ELR (cell line): ENCODE measurements at places on chromosomes 11 and 22.
A peak's percentile ranks its signal among the peaks of the same experiment; 100 is the strongest.

- no peak for DNase-seq
Observed at GRCh38 chr11:5604896-5605295, 8.5 kb downstream of the TRIM6 start.

DNA sequence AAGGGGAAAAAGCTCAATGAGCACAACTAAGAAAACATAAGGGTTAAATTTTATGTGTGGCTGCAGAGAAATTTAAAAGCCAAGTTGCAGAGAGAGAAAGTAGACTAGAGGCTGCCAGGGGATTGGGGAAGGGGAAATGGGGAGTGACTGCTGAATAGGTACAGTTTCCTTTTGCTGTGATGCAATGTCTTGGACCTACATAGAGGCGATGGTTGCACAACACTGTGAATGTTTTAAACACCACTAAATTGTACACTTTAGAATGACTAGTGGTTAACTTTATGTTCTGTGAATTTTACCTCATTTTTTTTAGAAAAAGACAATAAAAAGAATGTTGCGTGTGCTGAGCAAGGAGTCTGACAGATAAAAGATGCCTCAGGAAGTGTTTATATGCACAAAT lies 36.5 kb downstream of the TENM4 start:
- no peak for DNase-seq

GRCh38 chr11:26191193-26191592 lies 140.7 kb upstream of the ANO3 start:
- DNase-seq, result no peak

- DNase-seq, result peak; percentile 58
Observed at GRCh38 chr11:62544581-62545436, 1.8 kb downstream of the AHNAK start.

DNA sequence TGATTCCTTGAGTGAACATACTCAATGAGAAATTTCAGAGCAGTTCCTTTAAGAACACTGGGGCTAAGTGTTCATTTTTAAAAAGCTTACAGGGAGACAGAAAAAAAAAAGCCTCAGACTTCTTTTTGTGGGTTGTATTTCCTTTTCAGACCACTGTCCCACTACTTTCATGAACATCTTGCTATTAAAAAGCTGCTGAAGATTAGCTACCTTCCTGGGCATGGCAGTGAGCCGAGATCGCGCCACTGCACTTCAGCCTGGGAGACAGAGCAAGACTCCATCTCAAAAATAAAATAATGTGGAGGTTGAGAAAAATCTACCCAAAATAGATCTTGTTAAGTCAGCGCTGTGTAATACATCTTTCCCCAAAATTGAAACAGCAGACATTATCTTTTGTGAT lies 10.8 kb downstream of the TRAF6 start:
- no peak for DNase-seq

DNA sequence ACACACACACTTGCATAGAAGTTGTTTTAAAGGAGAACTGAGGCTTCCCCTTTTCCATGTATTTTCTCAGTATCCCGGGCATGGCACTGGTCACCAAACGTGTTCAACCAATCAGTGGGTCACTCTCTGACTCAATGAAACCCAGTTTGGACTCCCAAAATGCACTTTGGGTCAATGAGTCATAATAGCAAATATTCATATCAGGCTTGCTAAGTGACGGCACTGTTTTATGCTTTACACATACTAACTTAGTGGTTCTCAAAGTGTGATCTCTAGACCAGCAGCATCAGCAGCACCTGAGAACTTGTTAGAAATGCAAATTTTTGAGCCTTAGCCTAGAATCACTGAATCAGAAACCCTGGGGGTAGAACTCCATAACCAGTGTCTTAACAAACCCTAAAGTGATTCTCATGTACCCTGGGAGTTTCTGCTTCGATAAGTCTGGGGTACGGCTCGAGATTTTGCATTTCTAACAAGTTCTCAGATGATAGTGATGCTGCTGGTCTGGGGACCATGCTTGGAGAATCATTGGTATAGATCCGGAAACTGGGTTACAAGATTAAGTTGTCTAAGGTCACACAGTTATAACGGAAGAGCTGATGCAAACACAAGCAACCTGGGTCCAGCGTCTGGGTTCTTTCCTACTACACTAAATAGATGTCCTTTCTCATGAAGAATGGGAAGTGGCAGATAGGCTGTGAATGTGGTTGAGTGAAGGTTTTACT lies 35.6 kb downstream of the ETS1 start:
- DNase-seq, result no peak
